ENCODE measurements at places on chromosomes 16 and 17.

DNA sequence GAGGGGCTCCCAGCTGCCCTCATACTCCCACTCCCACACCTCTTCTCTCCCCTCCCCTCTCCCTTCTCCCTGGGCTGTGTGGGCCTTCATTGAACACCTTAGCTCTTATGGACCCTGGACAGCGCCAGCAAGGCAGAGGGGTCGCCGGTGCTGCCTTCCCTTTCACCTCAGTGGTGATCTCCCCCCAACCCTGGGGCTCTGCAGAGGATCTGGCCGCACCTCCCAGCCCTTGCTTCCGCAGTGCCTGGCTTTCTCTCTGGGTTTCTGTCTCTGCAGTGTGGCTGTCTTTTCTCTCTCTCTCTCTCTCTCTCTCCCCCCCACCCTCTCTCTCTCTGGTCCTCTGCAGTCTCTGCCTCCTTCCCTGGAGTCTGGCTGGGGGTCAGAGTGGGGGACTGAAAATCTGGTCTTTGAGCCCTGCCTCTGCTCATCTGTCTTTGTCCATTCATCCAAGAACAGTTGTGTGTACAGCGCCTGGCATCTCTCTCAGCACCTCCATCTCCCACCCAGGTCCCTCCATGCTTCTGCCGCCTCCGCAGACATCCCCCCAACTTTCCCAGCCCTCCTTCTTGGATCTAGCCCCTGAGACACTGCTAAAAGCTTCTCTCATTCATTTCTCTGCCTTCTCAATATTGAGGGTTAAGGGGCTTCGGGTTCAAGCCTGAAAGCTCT lies 1.1 kb downstream of the SEZ6L2 start:
- no peak for DNase-seq

DNA sequence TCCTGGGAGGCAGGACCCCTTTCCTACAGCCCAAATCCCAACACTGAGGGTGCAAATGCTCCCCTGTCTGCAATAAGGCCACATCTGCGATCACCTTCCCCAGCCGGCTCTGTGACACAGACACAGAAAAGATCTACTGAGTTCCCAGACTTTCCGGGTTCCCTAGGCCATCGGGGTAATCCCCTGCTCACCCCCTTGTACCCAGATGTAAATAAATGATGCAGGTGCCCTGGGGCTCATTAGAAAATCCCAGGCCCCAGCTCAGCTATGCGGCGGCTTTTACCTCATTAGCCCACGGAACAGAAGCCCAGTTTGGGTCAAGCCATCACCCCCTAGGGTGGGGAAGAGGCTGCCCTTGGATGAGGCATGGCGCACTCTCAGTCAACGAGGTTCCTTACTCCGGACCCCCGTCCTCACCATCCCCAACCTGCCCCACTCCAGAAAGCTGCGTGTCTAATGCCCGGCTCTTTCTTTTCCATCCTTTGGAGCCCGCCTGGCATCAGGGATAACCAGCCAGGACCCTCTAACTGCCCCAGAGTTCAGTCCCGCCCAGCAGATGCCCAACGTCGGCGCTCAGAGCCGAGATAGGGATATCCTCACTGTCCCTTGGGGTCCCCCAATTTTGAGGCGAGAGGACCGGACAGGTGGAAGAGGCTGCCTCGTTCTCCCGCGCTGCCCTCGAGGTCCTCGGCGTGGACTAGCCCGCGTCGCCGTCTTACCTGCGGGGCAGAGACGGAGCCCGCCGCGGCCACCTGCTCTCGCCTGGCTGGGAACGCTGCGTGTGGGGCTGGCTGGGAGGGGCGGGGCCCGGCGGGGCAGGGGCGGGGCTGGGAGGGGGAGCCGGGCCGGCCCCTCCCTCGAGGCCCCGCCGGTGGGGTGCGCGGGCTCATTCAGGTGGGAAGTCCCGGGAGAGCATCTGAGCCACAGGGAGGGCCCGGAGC lies at the start of gene ZNF385C:
Gene ZNF385C, minus strand, starts transcription at position 783 of the 941 bp plus-strand sequence. CDS start 35,417 bp downstream, outside the sequence.
- no peak for DNase-seq

DNA sequence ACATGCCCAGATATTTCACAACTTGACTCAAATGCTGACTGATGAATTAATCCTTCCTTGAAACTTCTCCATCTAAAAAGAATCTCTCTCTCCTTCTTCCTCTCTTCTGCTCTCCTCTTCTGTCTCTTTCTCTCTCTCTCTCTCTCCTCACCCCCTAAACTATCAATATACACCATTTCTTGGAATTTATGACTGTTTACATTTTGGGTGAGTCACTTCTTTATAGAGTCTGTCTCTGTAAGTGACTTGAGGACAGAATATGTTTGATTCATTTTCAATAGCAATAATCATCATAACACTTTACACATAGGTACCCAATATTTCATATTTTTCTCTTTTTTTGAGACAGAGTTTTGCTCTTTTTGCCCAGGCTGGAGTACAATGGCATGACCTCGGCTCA lies 15.3 kb downstream of the OR3A1 start:
- no peak for DNase-seq

GRCh38 chr16:86095131-86095752 lies 196.3 kb downstream of the IRF8 start:
- no peak for DNase-seq

DNA sequence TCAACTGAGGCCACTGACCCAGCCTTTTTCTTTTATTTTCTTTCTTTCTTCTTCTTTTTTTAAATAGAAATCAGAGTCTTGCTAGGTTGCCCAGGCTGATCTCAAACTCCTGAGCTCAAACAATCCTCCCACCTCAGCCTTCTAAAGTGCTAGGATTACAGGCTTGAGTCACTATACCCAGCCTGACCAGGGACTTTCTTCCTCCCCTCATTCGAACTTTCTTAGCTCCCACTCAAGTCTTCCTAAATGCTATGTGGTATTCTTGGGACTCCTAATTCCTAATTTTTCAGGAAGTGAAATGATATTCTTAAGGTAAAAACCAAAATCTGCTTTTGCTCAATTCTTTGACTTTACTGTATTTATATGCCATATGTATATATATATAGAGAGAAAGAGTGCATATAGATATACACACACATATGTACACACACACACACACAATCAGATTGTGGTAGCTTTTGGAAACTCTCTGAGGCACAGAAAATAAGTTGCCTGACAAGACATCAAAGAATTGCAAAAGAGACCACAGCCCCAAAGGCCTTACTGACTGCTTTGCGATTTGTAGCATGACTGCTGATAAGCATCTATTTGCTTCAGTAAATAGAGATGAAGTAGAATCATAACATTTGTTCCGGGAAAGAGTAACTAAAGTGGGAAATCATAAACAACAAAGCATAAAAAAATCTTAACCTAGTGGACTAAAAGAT lies 9.5 kb upstream of the AMZ2 start:
- no peak for DNase-seq

- DNase-seq: no peak
Observed at GRCh38 chr17:80002690-80003490, 32.8 kb downstream of the TBC1D16 start.

GRCh38 chr17:29037739-29038084 lies 5.2 kb upstream of the PIPOX start:
- no peak for DNase-seq

DNA sequence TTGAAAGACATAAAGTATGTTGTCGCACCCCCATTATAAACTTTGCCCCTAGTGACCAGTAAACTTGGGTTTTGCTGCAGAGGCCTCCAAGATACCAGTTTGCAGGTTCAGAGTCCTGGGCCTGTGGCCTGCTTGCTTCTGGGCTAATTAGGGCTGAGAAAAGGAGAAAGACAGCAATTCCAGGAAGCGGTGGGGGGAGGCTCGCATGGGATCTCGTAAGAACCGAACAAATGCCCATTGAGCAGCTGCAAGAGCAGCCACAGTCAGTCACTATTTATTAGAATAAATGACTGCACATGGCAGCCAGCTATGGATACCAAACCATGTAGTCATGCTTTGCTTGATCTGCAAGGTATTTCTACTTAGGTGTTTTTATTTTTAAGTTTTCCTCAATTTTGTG lies 4.9 kb downstream of the SHISA9 start:
- DNase-seq: no peak

GRCh38 chr16:49824593-49824992 lies 31.3 kb downstream of the ZNF423 start:
- no peak for DNase-seq

GRCh38 chr16:4249530-4250308 lies 7.8 kb upstream of the SRL start:
- DNase-seq: no peak

DNA sequence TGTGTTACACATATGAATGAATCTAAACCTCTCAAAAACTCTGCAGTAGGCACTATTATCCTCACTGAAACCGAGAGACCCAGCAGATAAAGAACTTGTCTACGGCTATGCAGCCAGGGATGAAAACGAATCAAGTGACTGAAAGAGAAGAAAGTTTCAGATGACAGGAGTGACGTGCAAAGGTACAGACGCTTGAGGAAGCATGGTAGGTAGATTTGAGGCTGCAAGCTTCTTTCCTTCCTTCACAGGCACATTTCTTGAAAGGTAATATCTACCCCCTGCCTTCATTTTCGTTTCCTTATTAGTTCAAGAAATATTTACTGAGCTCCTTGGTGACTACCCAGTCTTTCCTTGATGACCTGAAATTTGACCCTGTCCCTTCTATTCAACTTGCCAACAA lies 211.5 kb upstream of the AXIN2 start:
- no peak for DNase-seq

- DNase-seq: no peak
Observed at GRCh38 chr17:8345052-8345690, 5.5 kb downstream of the ODF4 start.

GRCh38 chr17:8681170-8681949 lies 50.8 kb upstream of the MYH10 start:
- DNase-seq: no peak

DNA sequence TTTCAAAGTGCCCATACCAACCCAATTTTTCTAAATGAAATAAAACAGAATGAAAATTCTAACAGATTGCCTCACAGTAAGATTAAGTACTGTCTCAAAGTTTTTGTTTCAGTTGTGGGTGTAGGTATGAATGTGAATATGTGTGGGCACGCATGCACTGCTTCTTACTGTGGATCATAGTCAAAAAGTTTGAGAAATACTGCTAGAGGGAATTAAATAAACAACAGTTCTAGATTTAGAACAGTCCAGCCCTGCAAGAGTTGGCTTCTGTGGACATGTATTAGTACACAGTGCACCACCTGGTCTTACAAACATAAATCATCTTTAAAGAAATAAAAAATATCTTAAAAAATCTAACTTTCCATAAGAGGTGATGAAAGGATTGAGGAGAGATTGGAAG lies 8.4 kb downstream of the ZNF652 start:
- DNase-seq: no peak

GRCh38 chr16:78399384-78399783 lies 299.9 kb downstream of the WWOX start:
- no peak for DNase-seq

- DNase-seq: no peak
Observed at GRCh38 chr16:53631236-53632025, 72.2 kb downstream of the RPGRIP1L start.

DNA sequence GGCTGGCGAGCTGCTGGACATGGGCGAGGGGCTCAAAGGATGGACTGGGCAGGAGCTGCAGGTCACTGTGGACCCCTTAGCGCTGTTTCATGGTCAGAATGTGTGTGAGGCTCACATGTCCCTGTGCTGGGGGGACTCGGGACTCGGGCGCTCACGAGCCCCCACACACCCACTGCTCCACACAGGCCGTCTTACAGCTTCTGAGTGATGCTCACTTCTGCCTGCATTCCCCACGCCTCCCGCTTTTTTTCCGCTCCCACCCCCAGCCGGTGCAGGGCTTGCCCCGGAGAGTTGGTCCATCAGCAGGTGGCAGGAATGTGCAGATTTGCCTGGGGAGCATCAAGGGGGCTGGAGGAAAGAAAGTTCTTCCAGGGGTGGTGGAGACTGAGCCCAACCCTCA lies 20.2 kb upstream of the JPT2 start:
- no peak for DNase-seq

GRCh38 chr17:34840750-34841149 lies 120.5 kb downstream of the CCT6B start:
- no peak for DNase-seq

DNA sequence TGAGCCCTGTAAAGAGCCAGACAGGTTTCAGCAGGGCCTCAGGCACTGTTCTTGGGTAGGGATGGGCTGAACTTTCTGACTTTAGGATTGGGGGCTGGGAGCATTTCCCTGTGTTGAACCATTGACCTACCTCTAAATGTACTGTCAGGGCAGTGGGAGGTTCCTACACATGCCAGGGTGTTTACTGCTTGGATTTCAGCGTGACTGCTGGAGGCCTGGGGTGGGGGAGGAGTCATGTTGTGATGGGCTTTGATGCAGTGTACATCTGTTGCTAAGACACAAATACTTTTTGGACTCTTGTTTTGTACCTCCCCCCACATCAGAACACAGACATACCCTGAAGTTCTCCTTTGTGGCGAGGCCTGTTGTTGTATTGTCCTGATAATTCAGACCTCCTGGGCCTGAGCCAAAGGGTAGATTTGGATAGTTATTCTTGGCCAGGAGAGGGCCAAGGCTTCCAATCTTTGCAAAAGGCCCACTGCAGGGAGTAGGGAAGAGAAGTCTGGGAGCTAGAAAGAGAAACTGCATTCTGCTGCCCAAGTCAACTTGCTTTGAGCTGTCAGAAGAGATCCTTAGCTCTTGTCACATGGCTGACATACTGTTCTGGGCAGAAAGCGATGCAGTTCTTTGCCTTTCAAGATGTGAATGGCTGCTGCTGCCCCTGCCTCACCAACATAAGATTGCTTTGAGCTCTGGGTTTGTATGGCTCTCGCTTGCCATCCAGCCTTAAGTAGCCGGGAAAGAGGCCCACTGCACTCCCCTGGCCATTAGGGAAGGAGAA lies 3.7 kb downstream of the NFE2L1 start:
- DNase-seq: no peak

- no peak for DNase-seq
Observed at GRCh38 chr17:78759203-78759968, 22.7 kb downstream of the CYTH1 start.

DNA sequence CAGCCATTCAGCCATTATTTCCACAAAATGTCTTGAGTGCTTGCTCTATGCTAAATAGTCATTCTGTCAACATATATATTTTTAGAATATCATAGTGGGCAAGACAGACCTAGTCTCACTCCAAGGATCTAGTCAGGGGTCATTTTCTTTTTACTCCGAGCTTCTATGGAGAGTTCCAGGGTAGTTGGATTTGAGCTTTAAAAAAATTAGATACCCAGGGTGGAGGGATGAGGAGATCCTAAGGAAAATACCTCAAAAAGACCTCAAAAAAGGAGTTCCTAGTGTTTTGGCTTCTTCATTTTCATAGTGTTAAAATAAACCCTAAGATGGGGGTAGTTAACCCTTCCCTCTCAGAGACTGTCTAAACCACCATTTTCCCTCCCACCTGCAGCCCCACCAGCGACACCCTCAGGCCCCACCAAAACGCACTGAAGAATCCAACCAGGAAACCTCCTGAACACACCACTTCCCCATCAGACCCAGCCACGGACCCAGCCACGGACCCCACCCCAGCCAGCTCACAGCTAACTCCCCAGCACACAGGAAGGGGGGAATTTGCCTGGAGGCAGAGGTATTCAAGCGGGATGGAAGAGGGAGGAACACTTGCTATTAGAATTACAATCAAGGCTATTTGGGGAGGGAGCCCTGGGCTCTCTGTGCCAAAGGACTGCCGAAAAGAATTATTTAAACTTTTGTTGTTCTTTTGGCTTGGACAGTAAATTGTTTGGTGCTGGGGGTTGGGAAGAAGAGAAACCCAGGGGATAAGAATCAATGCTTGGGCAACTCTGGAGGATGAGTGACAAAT lies 2.2 kb downstream of the ETV4 start:
- DNase-seq: no peak

Data from HEK293T (cell line).